ENCODE measurements at places on chromosomes 1 and 21.

DNA sequence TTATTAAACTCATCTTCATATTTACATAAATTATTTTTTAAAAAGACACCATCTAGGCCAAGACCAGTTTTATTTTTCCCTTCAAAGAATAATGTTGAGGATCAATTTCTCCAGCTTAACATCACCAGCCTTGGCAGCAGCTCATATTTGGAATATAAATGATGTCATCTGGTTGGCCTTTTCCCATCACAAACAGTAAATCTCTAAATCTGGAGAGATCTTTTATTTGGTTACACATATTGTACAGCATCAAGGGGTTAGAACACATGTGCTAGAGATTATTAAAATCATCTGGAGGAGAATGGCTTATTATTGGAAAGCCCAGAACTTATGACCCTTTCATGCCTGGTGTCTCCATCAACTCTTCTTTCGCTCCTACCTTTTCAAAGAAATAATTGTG lies 508.8 kb downstream of the PLPP3 start:
- DNase-seq = no peak

- DNase-seq = no peak
Observed at GRCh38 chr1:199937661-199938060, 89.8 kb upstream of the NR5A2 start.

DNA sequence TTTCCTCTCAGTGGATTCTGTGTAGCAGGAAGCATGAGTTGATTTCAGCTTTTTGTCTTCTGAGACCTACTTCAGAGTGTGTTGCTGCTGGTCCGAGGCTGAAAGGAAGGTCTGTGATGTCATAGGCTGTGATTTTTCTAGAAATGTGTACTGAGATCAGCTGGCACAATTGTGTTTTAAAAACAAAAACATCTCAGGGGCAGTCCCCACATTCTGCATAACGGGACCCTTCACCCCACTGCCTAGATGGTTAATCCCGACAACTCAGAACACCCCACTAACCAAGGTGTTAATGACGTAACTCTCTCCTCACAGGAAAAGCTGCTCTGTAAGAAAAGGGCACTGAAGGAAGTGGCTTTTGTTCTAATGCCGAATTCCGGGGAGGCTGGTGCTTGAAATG lies 59.8 kb upstream of the PPP2R5A start:
- peak; percentile 10 for DNase-seq

- DNase-seq = no peak
Observed at GRCh38 chr1:91703095-91703494, 182.9 kb downstream of the TGFBR3 start.

GRCh38 chr1:115089420-115090185 lies at the start of gene TSPAN2:
Gene TSPAN2, minus strand, starts transcription at chr1:115089503. Its CDS starts 71 bp downstream, at chr1:115089432.
- peak; percentile 27 for DNase-seq

GRCh38 chr1:211908453-211908852 lies 77.9 kb upstream of the LPGAT1 start:
- no peak for DNase-seq

DNA sequence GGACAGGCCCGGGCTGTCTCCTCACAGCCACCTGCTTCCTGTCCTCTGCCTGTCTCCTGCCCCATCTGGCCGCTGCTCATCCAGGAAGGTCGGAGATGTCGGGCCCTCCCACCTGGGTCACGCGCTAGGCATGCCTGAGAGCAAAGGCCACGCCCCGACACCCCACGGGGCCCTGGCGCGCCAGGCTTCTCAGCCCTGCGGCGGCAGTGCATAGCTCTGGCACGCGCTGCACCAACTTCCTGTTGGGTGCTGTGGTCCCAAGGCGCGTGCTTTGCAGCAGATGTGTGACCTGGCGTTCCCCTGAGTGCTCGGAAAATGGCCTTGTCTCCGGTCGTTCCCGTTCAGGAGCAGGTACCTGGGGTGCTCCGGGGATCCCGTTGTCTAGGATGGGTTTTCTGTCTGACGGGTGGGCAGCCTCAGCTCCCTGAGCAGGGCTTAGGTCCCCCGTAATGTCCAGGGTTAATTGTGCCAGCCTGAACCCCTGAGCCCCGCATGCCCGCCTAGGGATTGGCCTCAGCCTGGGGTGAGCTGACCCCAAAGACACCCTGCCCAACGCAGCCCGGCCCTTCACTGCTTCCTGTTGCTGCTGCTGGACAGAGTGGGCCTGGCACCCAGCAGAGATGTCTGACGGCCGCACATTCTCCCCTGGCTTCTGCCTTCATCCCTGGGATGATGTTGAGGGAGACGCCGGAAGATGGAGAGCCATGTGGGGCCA lies 19.4 kb upstream of the KCNAB2 start:
- DNase-seq = peak; percentile 85

- no peak for DNase-seq
Observed at GRCh38 chr21:28936036-28936435, 56.6 kb downstream of the LTN1 start.

DNA sequence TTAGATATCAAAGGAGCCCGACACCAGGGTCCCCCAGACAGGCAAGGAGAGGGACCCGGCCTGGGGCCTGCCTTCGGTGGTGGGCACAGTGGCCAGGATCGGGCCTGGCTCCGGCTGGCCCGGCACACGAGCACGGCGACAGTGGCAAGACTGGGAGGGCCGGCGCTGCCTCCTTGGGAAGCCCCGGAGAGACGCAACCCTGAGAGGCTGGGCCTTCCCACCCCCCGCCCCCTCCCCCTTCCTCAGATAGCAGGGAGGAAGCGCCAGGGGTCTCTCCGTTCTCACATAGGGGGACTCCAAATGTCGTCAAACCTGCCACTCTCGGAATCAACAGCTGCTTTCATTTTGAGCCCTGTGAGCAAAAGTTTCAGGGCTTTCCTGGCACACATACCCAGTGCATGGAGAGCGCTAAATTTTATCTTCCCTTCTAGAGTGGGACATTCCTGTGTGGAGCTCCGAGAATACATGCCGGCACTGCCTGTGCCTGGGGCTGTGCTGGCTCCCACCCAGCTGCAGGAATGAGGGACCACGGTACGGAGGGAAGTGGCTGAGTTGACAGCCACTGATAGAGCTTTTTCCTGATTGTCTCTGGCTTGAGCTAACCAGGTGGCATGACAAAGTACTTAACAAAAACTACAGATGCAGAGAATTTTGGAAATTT lies 62.4 kb downstream of the CD247 start:
- no peak for DNase-seq

GRCh38 chr1:184449916-184450315 lies 63.1 kb downstream of the C1orf21 start:
- no peak for DNase-seq

DNA sequence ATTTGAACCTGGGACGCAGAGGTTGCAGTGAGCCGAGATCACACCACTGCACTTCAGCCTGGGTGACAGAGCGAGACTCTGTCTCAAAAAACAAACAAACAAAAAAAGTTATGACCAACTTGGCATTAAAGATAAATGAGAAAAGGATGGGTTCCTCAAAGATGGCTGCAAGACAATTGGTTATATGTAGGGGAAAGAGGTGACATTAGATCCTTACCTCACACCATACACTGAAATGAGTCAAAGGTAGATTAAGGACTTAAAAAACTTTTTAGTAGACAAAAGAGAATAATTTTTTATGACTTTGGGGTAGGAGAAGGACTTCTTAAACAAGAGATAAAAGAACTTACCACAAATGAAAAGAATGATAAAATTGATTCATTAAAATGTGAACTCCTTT lies 74.5 kb downstream of the SYF2 start:
- DNase-seq = no peak

DNA sequence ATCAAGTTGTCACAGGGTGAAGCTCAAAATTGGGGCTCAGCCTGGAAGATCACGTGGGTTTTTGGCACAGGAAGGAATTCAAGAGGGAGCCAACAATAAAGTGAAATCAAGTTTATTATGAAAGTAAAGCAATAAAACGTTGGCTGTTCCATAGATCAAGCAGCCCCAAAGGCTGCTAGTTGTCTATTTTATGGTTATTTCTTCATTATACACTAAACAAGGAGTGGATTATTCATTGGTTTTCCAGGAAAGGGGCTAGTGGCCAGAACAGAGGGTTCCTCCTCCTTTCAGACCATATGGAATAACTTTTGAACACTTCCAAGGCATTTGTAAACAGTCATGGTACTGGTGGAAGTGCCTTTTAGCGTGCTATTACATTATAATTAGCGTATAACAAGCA lies 723.5 kb upstream of the ADAMTS5 start:
- no peak for DNase-seq

DNA sequence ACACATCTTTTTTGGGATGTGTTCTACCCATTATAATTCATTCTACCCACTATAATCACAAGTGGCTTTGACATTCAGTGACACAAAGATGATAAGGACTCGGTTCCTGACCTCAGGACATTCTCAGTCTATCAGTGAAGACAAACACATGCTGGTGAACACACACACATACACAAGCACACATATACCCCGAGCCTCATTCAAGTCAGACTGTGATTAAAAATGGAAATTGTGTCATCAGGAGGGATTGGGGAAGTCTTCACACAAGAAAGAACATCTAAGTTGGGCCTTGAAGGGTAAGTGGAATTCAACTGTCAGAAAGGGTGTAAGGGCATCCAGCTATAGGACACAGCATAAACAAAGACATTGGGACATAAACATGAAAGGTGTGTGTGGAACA lies 2.6 kb upstream of the LAD1 start:
- DNase-seq = no peak

- DNase-seq = no peak
Observed at GRCh38 chr1:167996266-167996665, 59.4 kb upstream of the MPC2 start.

DNA sequence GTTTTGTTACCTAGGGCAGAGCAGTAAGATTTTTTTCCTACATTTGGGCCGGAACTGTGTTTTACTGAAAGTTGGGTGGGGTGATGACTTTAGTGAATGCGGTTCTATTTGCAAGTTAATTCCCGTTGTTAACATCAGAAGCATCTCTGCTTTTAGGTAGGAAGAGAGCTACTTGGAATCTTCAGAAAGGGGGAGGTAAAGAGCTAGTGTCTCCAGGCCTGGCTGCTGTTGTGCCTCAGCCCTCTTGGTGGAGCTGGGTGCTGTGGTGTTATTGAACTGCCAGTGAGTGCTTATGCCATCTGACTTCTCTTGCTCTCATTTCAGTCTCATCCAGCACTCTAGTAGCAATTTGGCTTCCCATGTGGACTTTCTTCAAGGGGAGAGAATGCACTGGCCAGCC lies 3.4 kb downstream of the KDM4A start:
- DNase-seq = no peak

- no peak for DNase-seq
Observed at GRCh38 chr1:5370311-5370710, 621.9 kb downstream of the NPHP4 start.

DNA sequence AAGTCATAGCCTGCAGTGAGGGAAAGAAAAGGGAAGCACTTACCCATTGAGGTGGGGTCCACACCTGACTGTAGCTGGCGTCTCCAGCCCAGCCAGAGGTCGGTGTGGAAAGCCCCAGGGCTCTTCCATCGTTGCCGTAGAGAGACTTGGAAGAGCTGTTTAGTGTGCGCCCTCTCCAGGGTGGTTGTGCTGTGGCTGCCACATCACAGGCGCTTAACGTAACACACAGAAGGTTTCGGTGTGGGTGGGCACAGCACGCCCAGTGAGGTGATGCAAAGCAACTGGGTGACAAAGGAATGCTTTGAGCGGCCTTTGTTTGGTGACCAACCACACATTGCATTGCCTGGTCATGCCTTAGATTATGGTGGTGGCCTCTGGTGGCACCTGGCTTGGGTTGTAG lies 36.8 kb upstream of the KIF1B start:
- DNase-seq = no peak
